ENCODE measurements at places on chromosomes 7 and 10.

DNA sequence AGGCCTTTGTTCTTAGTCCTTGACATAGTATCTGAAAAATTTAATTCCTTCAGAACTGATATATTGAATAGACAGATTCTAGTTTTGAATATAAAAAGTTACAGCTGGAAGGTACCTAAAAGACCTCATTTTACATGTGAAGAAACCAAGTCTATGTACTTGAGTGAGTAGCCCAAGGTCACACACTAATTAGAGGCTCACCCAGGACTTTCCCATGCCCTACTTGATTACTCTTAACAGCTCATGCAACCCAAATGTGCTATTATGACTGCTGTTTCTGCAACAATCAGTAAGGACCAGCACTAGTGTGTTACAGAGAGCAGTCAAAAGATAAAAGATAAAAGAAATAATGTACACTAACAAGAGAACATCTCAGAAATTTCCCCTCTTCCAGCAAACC is 40.7 kb upstream of the BET1 start:
- DNase-seq, result no peak

DNA sequence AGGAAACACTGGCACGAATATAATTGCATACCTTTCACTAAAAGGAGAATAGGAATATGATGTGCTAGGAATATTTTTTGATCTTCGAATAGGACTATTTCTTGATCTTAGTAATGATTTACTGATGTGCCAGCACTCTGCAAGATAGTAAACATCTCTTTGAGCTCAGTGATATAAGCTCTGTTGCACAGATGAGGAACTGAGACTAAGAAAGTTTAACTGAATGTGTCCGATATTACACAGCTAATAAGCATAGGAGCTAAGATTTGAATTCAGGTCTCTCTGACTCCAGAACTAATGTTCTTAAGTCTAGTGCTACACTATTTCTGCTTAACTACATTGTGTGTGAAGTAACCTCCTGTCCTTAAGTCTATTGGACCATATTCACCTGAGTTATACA is 98.4 kb upstream of the PTPRZ1 start:
- no peak for DNase-seq

- no peak for DNase-seq
Measured at GRCh38 chr10:80163741-80164341, 31.3 kb downstream of the PLAC9 start.

DNA sequence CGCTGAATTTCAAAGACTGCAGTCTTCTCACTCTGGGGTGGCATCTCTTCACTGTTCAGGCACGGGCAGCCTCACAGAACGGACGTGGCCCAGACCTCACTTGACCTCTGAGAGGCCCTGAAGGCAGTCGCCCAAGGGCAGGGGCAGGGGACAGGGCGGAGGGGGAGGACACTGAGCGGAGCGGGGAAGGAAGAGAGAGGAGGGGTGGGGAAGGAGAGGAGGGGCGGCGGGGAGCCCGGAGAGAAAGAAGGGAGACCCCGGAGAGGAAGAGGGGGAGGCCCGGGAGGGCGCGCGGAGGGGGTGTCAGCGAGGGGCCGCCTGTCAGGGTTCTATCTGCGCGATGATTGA is 58.7 kb upstream of the COMTD1 start:
- DNase-seq, result no peak

Data from amygdala (tissue), 56 donors.